Frontal cortex (tissue), 4 donors: ENCODE measurements at places on chromosomes 4 and X. TPM values are rescaled to one million over a fixed set of nuclear protein-coding genes. Genes with fewer than 3 reads are reported as not detected.
A peak's percentile ranks its signal among the peaks of the same experiment; 100 is the strongest.

TRPC5OS gene
- not detected for total RNA-seq

GRCh38 chrX:39264023-39264422, 462.8 kb downstream of the MID1IP1 start:
- no peak for DNase-seq

DNA sequence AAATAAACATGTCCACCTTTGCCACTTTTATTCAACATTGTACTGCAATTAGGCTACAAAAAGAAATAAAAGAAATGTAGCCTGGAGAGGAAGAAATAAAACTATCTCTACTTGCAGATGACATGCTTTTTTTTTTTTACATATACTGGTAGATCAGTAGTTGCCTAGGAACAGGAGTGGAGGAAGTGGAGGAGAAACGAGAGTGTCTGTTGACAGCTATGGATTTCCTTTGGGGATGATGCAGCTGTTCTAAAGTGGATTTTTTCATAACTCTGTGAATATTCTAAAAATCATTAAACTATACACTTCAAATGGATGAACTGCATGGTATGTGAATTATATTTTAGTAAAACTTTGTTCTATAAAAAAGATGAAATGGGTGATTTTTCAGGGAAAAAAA, 116.4 kb downstream of the ANAPC4 start:
- DNase-seq: no peak

DNA sequence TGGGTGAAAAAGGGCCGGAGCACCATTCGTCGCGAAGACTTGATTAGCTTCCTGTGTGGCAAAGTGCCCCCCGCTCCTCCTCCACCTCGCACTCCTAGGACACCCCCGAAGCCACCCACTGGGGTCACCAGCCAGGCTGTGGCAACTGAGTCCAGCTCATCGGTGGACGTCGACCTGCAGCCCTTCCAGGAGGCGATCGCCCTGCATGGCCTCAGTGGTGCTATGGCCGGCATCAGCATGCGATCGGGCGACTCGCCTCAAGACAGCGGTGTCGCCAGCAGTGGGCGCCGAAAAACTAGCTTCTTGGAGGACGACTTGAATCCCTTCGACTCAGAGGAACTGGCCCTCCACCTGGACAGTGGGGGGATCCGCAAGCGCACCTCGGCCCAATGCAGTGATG, 126.8 kb upstream of the CXorf66 start:
- DNase-seq: no peak

BMPR1B gene
- total RNA-seq: 8.2 TPM

- no peak for DNase-seq
These were observed at the start of gene ATOH1 for GRCh38 chr4:93828332-93828994. Gene ATOH1 (plus strand): TSS chr4:93828753. CDS start chr4:93828927, 174 bp downstream.

- no peak for DNase-seq
These were observed 362.0 kb upstream of the BOD1L1 start for GRCh38 chr4:13989501-13989900.

DNA sequence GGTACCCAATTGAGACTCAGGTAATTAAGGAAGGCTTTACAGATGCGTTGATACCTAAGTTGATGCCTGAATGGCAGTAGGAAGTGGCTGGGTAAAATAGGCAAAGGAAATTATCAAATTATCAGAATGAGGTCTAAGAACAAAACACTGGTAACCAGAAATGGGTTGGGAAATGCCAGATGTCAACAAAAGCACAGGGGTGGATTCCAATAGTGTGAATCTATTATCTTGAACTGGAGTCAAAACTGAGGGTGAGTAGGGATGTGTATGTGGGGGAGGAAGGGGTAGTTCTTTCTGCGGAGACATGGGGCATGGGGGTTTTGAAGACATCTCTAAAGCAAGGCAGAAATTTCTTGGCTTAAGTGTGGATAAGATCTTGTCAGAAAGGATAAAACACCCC, 16.0 kb upstream of the SEPTIN6 start:
- DNase-seq: no peak

GRCh38 chrX:24494647-24495075, 29.6 kb downstream of the PDK3 start:
- DNase-seq: peak; percentile 8
